SK-N-SH (cell line): ENCODE measurements at places on chromosomes 2 and 18.

- DNase-seq = no peak
Observed at GRCh38 chr2:181672255-181673008, 7.9 kb downstream of the NEUROD1 start.

DNA sequence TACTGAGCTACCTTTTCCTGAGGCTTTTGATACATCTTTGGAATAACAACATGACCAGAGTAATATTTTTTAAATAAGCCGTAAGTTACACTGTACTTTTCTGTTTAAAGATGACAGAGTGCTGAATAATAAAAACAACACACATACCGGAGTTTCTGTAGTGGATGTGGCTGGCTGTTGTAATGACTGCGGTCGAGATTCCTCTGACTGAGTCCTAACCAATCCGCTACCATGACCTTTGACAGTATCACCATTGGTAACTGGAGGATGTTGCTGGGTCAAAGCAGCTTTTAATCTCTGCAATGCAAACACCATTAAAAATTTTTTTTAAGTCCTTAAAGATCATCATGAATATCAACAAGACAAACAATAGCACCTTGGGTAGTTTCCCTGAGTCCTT is 70.7 kb downstream of the ATF2 start:
- DNase-seq = no peak

GRCh38 chr2:101516823-101517690 is 42.1 kb upstream of the RFX8 start:
- no peak for DNase-seq

DNA sequence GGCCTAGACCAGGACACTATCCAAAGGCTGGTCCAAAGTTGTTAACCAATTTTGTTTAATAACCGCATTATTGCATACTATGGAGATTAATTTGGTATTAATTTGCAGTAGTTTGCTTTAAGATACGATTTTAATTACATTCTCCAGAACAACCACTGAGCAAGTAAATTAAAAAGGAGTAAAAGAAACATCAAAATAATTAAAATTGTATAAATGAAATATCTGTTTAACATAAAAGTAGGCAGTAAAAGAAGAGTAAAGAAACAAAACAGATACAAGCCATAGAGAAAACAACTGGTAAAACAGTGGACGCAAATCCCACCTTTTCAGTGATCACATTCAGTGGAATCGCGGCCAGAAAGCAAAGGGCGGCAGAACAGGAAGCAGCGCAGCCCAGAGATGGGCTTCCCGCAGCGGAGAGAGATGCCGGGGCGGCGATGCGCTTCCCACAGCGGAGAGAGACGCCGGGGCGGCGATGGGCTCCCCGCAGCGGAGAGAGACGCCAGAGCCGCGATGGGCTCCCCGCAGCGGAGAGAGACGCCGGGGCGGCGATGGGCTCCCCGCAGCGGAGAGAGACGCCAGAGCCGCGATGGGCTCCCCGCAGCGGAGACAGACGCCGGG is 176.8 kb downstream of the RTP5 start:
- DNase-seq = peak; percentile 72

DNA sequence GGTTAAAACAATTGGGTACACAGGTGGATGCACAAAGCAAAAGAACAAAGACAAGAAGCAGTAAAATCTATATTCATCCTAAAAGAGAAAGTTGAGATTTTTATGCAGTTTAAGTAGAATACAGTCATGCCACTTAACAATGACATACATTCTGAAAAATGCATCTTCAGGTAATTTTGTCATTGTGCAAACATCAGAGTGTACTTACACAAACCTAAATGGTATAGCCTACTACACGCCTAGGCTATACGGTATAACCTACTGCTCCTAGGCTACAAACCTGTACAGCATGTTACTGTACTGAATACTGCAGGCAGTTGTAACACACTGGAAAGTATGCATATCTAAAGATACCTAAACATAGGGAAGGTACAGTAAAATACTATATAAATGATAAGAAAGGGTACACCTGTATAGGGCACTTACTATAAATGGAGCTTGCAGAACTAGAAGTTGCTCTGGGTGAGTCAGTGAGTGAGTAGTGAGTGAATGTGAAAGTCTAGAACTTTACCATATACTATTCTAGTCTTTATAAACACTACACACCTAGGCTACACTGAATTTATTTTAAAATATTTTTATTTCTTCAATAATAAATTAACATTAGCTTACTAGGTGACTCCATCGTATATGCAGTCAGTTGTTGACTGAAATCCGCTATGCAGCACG is 132.9 kb downstream of the BARD1 start:
- no peak for DNase-seq

GRCh38 chr2:74441170-74441689 is 507 bp downstream of the RTKN start:
- no peak for DNase-seq

GRCh38 chr2:25160376-25160775 is 8.0 kb downstream of the POMC start:
- no peak for DNase-seq

DNA sequence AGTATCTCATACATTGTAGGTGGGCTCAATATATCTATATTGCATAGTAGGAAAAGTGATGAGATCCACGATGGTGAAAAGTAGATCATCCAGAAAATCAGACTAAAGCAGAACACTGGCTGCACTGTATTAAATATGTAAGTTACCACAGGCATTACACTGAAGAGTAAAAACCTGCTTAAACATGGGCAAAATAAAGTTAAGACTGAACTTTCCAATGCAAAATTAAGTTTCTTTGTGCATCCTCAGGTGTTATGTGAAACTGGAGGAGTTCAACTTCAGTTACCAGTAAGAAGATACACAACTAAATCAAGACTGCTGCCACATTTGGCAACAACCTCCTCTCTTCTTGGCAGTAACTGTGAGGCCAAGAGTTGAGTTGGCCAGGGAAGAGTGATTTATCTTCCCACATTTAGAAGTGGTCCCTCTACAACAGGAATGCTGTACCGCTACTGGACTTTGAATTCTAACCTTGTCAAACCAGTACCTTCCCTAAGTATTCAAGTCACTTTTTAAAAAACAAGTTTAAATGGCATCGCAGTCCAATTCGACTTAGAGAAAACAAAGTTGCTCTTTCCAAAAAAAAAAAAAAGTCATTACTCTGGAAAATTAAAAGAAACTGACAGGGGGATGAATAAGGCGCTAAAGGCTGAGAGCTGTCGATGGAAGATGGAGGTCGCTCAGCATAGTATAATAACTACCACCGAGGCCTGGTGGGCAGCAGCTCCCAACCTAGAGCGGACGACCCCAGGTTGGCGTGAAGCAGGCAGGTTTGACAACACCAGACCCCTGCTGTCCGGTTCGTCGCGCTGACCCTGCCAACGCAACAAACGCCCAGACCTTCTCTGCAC is 1.1 kb downstream of the MAP4K3 start:
- DNase-seq = peak; percentile 73

GRCh38 chr18:24086082-24086481 is 52.8 kb upstream of the CABYR start:
- DNase-seq = no peak

- no peak for DNase-seq
Observed at GRCh38 chr2:10861765-10862164, 49.2 kb upstream of the PDIA6 start.

GRCh38 chr2:178009813-178010212 is 62.8 kb downstream of the PDE11A start:
- no peak for DNase-seq

DNA sequence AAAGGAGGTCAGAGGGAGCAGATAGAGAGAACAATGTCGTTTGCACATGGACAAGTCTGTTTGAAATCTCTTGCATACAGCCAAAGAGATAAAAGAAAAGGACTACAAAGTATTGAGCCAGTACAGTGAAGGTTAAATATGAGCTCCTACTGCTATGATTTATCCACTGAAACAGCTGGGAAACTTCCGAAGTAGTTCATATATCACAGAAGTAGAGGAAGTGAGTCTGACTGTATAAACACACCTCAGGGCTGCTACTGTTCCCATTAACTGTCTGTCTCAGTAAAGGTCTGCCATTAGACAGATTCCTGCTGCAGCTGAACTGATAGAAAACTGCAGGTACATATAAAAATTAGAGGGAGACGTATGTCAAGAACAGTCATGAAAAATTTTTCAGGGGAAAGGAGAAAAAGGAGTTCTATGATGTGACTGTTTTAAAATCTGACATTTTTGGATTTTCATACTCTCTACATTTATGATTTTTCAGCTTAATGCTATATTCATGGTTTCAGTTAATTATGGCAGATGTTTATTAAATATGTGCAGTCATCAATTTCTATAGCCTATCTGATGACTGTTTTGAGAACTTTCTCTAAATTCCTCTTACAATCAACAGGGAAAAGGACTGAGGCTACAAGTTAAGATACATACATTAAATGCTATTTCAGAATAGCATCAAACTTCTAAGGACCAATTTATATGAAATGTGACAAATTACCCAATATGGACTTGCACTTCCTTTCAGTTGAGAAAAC is 364.7 kb downstream of the ERBB4 start:
- no peak for DNase-seq

DNA sequence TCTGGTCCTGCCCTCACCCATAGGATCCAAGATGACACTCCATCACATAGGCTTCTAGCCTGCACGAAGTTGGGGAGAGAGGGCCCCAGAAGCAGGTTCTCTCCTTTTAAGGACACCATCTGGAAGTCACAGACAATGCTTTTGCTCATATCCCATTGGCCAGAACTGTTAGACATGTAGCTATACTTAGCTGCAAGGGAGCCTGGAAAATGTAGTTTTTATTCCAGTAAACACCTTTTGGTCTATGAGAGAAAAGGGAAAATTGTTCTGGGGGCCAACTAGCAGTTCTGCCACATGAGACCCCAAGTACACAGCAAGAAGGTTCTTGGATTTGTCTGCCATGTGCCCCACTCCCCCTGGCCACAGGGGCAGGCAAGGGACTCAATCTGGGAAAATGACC is 206.1 kb downstream of the ZFP36L2 start:
- no peak for DNase-seq

DNA sequence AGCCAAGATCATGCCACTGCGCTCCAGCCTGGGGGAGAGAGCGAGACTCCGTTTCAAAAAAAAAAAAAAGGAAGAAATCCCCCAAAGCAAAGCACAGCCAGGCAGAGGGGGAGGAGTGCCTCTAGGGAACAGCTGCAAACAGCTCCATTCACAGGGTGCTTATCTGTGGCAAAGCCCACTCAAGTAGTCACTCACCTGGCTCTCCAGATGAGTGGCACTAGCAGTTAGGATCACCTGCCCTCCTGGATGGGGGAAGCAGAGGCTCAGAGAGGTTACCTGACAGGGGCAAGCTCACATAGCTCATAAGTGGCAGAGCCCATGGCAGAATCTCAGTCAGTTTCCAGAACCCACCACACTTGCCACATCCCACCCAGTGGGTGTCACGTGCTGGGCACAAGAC is 30.3 kb downstream of the TFCP2L1 start:
- no peak for DNase-seq

- no peak for DNase-seq
Observed at GRCh38 chr2:5510082-5510481, 182.1 kb upstream of the SOX11 start.

DNA sequence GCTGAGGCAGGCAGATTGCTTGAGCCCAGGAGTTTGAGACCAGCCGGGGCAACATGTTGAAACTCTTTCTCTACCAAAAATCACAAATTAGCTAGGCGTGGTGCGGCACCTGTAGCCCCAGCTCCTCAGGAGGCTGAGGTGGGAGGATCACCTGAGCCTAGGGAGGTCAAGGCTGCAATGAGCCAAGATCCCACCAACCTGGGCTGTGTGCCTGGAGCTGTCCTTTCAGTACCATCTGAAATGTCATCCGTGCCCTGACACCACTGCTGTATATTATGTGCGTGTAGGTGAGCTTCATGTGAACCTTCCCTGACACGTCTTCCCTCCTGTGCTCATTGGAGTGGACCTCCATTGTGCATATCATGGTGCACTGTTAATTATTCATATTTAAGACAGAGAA is 84.8 kb upstream of the HNRNPA3 start:
- DNase-seq = no peak

- peak; percentile 24 for DNase-seq
Observed at GRCh38 chr2:19332503-19332902, 25.9 kb downstream of the OSR1 start.

DNA sequence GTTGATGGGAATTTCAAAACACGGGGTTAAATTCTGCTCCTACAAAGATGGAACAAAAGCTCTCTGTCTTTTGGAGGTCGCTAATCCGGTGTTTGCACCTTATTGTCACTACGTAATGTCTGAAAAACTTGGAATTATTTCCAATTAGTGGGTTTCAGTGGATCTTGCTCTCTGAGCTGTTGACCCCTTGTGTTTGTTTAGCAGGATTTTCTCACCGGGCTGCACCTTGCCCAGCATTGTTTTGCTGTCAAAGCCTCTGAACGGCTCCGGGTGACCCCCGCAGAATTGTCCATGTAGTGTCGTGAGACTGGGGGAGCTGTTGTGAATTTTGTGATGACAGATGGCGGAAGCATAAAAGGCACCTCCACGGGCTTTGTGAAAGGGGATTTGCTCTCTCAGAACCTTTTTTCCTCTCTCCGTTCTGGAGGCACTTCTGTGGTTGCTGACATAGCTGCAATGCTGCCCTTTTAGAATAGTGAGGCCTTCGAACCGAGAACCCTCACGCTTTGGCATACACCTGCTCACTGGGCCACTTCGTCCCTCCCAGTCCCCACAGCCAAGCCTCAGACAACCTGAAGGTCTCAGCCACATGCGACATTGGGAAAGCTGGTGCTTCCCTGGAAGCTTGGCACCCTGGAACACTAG is 129.4 kb downstream of the ACOXL start:
- DNase-seq = no peak

GRCh38 chr2:120476141-120476540 is 130.2 kb downstream of the INHBB start:
- DNase-seq = no peak

GRCh38 chr18:37948471-37948870 is 382.9 kb upstream of the CELF4 start:
- DNase-seq = no peak

DNA sequence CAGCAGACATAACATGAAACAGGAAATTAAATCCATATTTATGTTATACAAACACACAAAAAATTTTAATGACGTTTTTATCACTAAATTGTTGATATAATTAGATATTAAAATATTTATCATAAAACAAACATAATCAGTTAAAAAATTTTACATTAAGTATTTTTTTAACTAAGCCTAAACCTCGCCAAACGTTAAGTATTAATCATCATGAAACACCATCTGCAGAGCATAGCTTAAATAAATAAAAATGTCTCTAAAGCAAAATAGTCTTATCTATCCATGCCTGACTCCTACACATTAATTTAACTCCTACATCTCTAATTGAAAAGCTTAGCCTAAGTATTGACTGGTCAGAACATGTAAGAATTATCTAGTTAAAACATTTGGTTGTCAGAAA is 271.6 kb upstream of the RND3 start:
- DNase-seq = no peak

- peak; percentile 89 for DNase-seq
Observed at GRCh38 chr18:7117390-7118355, at the start of gene LAMA1. Gene LAMA1, minus strand, starts transcription at chr18:7117797. Its CDS starts 77 bp downstream, at chr18:7117720.

DNA sequence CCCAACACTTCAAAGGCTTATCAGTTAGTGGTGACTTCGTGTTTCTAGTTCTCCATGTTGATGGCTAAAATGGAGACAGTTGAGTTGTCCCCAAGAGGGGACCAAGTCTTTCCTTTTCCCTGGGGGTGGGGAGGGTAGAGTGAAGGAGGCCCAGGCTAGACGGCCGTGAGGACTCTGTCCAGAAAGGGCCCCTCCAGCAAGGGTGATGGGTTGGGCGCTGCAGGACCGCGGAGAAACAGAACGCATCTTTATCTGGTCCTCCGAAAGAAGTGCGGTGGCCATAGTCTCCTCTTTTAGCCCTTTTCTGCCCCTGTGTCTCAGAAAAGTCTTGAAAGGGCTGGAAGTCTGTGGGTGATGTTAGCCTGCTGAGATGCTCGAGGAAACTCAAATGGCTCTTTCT is 153.2 kb downstream of the GLI2 start:
- DNase-seq = no peak
